ENCODE measurements at places on chromosomes 6 and 20. TPM values are rescaled to one million over a fixed set of nuclear protein-coding genes. Genes with fewer than 3 reads are reported as not detected.

GRCh38 chr6:63521475-63522210, 50.6 kb upstream of the LOC128125822 start:
- no peaks in the 10 kb centered on the region for H3K36me3 ChIP-seq
- H3K4me1 ChIP-seq, result no peaks in the 10 kb centered on the region
- no peak overlapping the region for H3K4me3 ChIP-seq
- peaks cover 2% of the 10 kb centered on the region for H3K27me3 ChIP-seq
- H3K27ac ChIP-seq, result no peak overlapping the region

DNA sequence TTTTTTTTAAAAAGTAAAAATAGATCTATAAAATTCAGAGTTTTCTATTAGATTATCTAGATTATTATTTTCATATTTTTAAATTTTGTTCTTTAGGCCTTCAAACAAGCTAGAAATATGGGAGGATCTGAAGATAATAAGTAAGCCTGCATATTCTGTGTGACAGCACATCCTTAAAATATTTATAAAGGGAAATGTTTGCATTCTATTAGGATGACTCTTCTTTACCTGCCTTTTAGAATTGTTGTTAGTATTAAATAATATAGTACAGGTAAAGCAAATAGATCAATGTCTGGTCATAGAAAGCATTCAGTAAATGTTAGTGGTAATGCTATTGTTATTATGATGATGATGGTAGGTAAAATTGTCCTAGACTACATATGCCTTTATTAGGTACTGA, 17.4 kb downstream of the PEX3 start:
- H3K4me3 ChIP-seq, result no peak overlapping the region
- no peaks in the 10 kb centered on the region for H3K27me3 ChIP-seq
- no peak for DNase-seq
- peaks cover 6% of the 10 kb centered on the region for H3K36me3 ChIP-seq
- H3K27ac ChIP-seq, result no peak overlapping the region
- no peaks in the 10 kb centered on the region for H3K4me1 ChIP-seq

PANK2 gene
- 39.7 TPM for total RNA-seq

DNA sequence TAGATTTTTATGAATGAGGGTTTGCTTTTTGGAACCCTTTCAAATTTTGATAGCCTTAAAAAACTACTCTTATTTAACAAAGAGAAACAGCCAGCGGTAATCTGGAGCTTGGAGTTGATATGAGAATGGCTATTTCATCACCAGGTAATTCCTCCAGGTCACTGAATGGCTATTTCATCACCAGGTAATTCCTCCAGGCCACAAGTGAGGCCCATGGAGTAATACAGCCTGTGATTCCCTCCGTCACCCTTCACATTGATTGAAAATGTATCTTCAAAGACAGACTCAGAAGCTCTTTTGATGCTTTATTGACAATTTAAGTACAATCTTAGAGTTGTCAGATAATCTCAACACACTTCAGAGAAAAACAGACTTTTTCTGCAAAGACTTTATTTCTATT, 73.3 kb upstream of the AGPAT4 start:
- H3K4me1 ChIP-seq, result peaks cover 3% of the 10 kb centered on the region
- H3K27ac ChIP-seq, result no peak overlapping the region
- no peak overlapping the region for H3K4me3 ChIP-seq
- no peaks in the 10 kb centered on the region for H3K27me3 ChIP-seq

MLIP gene
- not detected for total RNA-seq

DNA sequence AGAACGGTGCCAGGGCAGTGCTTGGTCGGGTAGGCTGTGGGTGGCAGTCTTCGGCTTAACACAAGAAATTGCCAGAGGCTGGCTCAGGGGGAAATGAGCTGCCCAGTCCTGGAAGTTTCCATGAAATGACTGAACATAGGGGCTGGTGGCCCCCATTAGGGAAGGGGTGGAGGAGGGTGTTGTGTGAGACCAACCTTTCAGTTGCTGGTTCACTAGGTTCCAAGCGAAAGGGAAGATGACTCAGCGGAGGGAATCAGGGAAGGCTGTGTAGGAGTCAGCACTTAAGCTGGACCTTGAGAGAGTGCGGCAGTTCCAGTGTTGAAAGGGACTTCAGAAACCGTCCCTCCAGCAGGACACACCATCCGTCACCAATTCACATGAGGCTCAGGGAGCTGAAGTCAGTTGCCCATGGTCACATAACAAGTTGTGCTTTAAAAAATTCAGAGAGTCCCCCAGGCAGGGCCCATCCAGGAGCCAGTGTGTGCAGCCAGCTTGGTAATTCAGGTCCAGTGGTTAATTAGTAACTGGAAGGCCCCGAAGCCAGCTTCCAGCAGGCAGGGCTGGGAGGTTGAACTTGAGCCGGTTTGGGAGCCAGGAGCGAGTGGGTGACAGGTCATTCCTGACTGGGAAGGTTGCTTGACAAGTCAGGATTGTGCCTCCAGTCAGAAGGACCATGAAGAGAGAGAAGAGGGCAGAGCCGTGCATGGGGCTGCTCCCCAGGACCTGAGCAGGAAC, at the start of gene SGK2:
Gene SGK2 (plus strand): TSS at position 616 of the 735 bp plus-strand sequence. CDS start 7,469 bp downstream, outside the sequence.
- no peak for DNase-seq
- no peaks in the 10 kb centered on the region for H3K36me3 ChIP-seq
- H3K27me3 ChIP-seq, result no peaks in the 10 kb centered on the region
- H3K4me1 ChIP-seq, result peaks cover 19% of the 10 kb centered on the region

DNA sequence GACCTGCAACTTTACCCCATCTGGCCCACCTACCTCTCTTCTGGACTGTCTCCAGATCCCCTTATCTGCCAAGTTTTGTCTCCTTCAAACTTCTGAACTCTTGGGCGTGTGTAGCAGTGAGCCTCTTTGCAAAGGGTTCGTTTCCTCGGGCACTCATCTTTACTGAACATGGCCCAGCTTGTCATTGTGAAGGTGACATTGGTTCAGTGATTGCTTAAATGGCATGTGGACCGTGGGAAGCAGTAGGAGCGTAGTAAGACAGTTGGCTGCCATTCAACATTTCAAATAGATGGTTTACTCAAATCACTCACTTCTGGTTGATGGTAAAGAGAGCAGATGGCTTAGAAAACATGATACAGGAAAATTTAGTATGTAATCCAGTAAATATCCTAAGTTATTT, 34.8 kb upstream of the KIF25 start:
- no peak overlapping the region for H3K4me3 ChIP-seq
- H3K27ac ChIP-seq, result no peak overlapping the region
- H3K36me3 ChIP-seq, result peaks cover 27% of the 10 kb centered on the region
- no peaks in the 10 kb centered on the region for H3K27me3 ChIP-seq
- H3K4me1 ChIP-seq, result peaks cover 14% of the 10 kb centered on the region
- DNase-seq, result no peak

COMMD7 gene
- total RNA-seq, result 34.4 TPM

- H3K36me3 ChIP-seq, result no peaks in the 10 kb centered on the region
- DNase-seq, result no peak
- no peak overlapping the region for H3K4me3 ChIP-seq
- H3K4me1 ChIP-seq, result peaks cover 17% of the 10 kb centered on the region
- H3K27me3 ChIP-seq, result peaks cover 2% of the 10 kb centered on the region
Observed at GRCh38 chr20:1891263-1892118, 3.7 kb upstream of the SIRPA start.

DNA sequence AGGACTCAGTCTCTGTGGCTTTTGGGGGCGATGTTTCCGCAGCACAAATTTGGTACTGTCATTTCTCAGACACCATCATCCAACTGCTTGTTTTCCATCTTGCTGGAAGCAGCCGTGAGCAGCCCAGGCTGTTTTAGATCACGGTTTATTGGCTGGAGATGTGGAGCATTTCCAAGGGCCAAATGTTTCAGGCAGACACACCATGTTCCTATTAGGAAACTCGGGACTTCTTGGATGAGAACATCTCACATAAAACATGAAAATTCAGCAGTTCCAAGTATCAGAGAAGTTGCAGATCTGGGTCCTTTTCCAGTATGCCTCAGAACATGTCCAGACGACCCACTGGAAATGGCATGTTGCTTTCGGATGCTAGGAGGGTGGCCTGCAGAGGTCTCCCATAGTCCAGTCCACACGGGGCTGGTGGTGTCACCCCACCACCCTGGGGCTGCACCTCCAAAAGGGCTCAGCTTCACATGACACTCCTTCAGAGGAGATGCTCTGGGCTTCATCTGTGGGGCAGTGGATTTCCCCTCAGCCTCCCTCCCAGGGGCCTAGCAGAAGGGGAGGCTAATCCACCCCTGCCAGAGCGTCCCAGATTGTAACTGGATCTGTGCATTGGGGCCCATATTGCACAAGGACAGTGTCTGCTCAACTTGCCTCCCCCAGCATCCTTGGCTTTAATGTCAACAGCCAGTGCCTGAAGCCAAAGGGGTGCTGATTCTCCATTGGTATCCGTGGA, 176.3 kb downstream of the SCP2D1 start:
- H3K4me3 ChIP-seq, result no peak overlapping the region
- H3K27ac ChIP-seq, result no peak overlapping the region
- no peak for DNase-seq
- no peaks in the 10 kb centered on the region for H3K36me3 ChIP-seq
- H3K27me3 ChIP-seq, result no peaks in the 10 kb centered on the region

DNA sequence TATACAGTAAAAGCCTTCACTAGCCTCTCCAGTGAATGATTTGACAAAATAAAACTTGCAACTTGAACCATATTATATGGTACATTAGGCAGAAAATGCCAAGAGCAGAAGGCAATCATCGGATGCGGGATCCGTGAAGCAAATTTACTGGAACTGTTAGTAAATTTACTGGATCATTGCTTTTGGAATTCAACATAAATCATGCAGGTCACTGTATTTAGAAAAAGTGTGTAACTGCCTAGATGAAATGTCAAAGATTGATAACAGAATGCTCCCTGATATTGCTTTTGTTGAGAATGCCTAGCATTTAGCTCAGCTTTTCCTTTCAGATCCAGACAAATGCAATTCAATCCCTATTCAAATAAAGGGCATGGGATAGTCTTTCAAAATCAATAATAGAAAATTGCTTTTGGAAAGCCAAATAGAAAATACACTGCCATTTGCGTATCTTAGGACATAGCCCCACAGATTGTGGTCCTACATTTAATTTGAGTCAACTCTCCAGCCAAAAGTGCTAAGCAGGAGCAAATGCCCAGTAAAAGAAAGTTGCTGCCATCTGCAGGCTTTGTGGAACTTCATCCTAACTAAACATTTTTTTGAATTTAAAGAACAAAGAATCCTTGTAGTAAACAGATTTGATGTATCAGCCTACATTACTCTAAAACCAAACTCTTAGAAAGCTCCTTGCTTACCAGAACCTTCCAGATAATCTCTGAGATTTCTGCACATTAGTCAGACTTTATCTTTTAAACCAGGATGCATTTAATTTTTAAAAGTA, 109.5 kb upstream of the HSF2 start:
- H3K4me3 ChIP-seq, result no peak overlapping the region
- DNase-seq, result no peak
- peaks cover 27% of the 10 kb centered on the region for H3K27me3 ChIP-seq
- H3K4me1 ChIP-seq, result no peaks in the 10 kb centered on the region

DNA sequence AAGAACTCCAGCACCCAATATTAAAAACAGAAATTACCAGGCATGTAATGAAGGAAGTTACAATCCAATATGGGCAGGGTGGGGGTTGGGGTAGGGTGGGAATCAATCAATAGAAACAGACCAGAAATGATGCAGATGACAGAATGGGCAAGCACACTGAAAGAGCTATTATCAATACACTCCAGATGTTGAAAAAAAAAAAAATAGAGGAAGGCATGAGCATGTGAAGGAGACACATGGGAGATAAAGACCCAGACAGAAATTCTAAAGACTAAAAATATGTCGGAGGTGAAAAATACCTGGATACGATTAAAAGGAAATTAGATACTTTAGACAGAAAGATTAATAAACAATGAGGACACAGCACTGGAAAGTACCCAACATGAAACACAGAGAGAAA, 19.1 kb upstream of the ZC3H12D start:
- DNase-seq, result no peak
- no peak overlapping the region for H3K27ac ChIP-seq
- peaks cover 11% of the 10 kb centered on the region for H3K36me3 ChIP-seq
- H3K4me3 ChIP-seq, result no peak overlapping the region
- H3K27me3 ChIP-seq, result no peaks in the 10 kb centered on the region
- peaks cover 14% of the 10 kb centered on the region for H3K4me1 ChIP-seq

TFAP2A gene
- 26.6 TPM for total RNA-seq

NKAIN4 gene
- total RNA-seq, result 2.2 TPM

DNA sequence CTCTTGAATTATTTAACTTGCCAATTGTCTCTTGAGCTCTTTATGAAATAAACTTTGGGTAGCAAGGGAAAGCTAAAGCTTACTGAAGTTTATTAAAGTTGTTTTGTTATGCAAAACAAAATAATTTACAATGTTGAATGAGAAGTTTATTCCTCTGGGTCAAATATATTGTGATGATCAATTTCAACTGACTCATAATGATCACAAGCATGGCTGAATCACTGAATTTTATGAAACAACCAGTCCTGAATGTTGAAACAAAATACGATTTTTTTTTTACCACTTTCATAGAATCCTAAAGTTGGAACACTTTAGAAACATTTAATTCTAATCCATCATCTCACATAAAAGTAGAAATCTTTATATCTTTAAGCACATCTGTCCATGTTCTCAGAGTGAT, 110.3 kb downstream of the RWDD2A start:
- DNase-seq, result no peak
- H3K27me3 ChIP-seq, result no peaks in the 10 kb centered on the region
- no peak overlapping the region for H3K27ac ChIP-seq
- H3K36me3 ChIP-seq, result peaks cover 19% of the 10 kb centered on the region
- H3K4me3 ChIP-seq, result no peak overlapping the region
- H3K4me1 ChIP-seq, result peaks cover 14% of the 10 kb centered on the region

DNA sequence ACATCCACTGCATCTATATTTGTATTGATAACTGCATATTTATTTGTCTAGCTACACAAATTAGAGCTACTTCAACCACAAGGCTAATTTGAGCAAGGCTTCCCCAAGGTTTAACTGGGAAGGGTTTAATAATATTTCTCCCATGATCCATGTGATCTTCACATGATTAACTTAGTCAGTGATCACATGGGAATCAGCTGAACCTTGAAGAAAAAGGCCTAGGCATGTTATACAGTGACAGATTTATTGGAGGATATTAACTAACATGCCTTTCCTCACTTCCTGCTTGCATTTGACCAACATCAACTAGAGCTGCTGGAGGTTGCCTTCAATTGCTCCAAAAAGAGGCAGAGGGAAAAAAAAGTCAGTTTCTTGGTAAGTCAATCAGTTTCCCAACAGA, 417.0 kb downstream of the HAO1 start:
- DNase-seq, result no peak
- no peaks in the 10 kb centered on the region for H3K4me1 ChIP-seq
- no peak overlapping the region for H3K4me3 ChIP-seq

FRK gene
- 1.1 TPM for total RNA-seq

OR2B3 gene
- not detected for total RNA-seq

DACT2 gene
- 4.6 TPM for total RNA-seq

GRCh38 chr20:19321176-19321575, 108.7 kb downstream of the SLC24A3 start:
- no peak for DNase-seq
- no peaks in the 10 kb centered on the region for H3K36me3 ChIP-seq
- H3K4me1 ChIP-seq, result no peaks in the 10 kb centered on the region
- no peak overlapping the region for H3K27ac ChIP-seq
- H3K4me3 ChIP-seq, result no peak overlapping the region

LTV1 gene
- 22.6 TPM for total RNA-seq
